ENCODE measurements at places on chromosomes 4 and X.

- no peak for DNase-seq
Observed at GRCh38 chrX:73877687-73878086, 314.7 kb downstream of the CHIC1 start.

GRCh38 chrX:115350711-115351381 lies 61.3 kb downstream of the LUZP4 start:
- DNase-seq: no peak

GRCh38 chrX:85111347-85111746 lies 107.7 kb downstream of the APOOL start:
- DNase-seq: no peak

DNA sequence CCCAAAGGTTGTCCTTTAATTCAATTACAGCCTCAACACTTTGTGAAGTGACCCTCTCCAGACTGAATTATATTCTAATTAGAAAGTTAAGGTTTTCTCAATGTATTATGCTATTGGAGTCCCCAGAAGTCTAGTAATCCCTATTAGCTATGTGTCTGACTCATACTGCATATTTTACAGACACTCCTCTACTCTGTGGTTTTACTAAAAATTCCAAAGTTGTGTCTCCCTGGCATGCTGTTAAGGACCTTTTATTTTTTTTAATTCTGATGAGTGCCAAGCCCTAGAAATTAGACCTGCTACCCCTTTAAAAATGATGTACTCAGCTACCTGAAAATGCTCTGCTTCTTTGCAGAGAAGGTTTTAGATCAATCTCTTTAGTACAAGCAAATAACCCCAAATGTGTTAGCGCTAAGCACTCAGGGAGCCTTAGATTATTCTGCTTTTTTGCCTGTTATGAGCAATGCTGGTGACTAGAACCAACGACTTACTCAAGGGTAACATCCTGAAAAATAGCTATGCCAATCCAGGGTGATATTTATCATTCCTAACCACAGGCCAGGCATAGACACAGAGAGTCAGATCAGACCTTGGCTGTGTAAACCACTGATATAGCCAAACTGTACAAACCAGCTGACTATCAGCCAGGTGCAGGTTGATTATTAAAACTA lies 26.1 kb upstream of the CXCL13 start:
- no peak for DNase-seq

- DNase-seq: no peak
Observed at GRCh38 chr4:14023036-14023435, 395.5 kb upstream of the BOD1L1 start.

GRCh38 chr4:140448830-140449229 lies 21.4 kb upstream of the CLGN start:
- DNase-seq: no peak

GRCh38 chrX:103817502-103817901 lies 14.6 kb downstream of the RAB9B start:
- no peak for DNase-seq

DNA sequence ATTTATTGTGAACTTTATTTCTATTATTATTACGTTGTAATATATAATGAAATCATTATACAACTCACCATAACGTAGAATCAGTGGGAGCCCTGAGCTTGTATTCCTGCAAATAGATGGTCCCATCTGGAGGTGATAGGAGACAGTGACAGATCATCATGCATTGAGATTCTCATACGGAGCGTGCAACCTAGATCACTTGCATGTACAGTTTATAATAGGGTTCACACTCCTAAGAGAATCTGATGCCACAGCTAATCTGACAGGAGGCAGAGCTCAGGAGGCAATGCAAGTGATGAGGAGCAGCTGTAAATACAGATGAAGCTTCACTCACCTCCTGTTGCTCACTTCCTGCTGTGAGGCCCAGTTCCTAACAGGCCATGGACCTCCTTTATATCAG lies 2170.2 kb downstream of the PCDH7 start:
- no peak for DNase-seq
